Uterus (tissue), 4 donors: ENCODE measurements at places on chromosomes 3 and 15.

GRCh38 chr3:146626403-146627122 lies 21.4 kb upstream of the PLSCR5 start:
- DNase-seq = no peak

DNA sequence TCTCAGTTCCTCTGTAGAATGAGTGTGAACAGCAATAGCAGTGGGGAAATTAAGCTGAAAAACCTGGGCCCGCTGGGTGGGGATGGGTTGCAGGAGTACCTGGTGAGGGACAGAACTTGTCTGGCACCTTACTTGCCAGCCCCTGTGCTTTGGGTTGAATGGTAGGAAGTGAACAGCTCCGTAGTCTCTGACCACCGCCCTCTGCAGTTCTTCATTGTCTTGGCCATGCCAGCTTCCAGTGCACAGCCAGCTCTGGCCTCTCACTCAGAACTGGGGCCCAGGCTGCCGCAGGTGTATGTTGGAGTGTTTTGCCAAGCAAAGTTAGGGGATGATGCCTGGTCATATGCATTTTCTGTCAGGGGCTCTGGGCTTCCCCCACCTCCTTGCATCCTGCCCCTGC lies 14.0 kb upstream of the CHST14 start:
- no peak for DNase-seq

DNA sequence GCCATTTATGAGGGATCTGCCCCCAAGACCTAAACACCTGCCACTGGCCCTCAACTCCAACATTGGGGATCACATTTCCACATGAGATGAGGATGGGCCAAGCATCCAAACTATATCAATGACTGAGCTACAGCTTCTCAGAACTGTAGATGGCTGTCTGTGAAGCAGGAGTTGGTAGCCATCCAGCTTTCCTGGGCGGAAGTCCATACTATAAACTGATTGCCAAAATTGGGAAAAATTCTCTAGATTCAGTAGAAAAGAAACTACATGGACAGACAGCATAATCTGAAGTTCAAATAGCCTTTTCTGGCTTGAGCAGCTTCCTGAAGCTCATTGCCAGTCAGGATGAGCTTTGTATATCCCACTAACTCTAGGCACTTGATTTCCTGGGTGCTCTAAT lies 214.7 kb upstream of the ZBTB20 start:
- DNase-seq = no peak

DNA sequence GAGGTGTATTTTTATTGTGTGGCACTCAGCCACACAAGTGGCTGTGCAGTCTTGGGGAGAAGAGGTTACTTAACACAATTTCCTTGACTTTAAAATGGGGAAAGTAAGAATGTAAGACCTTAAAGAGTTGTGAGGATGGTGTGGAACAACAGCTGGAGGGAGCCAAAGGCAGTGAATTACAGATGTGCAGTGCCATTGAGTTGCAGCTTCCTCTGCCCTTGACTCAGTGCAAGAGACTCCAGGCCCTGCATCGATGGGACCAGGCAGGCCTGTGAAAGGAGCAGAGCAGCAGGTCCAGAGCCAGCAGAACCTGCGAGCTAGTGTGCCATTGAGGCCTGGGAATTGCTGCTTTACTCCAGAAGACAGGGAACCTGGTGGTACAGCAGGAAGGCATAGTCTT lies 27.2 kb downstream of the EEFSEC start:
- DNase-seq = no peak

DNA sequence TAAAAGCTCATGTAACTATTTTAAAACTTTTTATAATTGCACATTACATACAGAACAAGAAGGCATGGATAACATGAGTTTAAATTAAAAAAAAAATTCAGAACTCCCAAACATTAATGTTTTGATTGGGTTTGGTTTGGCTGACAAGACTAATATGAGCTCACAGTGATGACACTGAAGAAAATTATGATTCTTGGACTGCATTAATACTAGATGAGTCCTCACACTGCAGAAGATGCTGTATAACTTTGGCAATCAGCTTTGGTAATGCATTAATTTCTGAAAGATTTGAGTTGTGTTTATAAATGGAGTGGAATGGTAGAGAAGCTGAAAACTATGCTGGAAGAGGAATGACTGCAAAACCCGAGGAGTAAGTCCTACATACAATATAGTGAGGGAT lies 358.9 kb downstream of the PLCL2 start:
- DNase-seq = no peak

GRCh38 chr3:167886690-167887089 lies 151.2 kb downstream of the SERPINI1 start:
- DNase-seq = no peak

DNA sequence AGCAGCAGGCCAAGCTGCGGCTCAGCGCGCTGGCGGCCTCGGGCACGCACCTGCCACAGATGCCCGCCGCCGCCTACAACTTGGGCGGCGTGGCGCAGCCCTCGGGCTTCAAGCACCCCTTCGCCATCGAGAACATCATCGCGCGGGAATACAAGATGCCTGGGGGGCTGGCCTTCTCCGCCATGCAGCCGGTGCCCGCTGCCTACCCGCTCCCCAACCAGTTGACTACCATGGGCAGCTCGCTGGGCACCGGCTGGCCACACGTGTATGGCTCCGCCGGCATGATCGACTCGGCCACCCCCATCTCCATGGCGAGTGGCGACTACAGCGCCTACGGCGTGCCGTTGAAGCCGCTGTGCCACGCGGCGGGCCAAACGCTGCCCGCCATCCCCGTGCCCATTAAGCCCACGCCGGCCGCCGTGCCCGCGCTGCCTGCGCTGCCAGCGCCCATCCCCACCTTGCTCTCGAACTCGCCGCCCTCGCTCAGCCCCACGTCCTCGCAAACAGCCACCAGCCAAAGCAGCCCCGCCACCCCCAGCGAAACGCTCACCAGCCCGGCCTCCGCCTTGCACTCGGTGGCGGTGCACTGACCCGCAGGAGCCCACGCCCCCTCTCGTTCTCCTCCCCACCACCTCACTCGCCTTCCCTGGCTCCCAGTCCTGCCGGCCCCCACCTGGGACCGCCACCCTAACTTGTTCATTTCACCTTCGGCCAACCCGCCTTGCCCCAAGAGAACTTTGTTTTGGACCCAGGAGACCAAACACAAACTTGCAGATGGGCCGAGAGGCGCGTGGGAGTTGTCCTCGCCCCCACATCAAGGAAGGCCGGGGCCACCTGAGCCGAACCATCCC lies 1.5 kb downstream of the FOXB1 start:
- no peak for DNase-seq

DNA sequence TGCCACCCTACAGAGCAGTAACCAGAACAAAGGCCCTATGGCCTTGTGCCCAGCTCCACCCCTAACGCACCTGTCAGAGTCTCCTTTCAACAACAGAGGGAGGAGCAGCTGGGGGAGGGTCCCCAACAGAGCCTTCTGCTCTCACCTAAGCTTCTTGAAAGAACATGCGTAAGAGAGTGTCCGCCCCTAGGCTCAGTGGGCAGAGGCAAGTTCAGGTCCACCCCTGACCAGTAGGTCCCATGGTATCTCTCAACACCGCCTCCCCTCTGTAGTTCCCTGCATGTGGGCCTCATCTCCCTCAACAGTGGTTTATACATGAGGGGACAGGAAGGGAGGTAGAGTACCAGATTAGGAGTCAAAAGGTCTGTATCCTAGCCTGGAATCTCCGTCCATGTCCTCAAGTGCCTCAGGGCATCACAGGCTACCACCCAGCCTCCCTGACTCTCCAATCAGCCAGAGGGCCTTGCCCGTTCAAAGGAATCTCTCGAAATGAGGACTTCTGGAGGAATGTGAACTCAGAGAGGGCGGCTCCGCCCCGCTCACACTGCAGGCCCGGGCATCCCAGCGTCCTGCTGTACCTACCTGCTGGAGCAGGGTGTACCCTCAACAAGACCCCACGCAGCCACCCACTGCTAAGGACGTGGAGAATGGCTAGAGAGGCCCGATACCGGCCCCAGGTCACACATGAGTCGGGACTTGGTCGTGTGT lies 680 bp downstream of the POC1A start:
- no peak for DNase-seq

DNA sequence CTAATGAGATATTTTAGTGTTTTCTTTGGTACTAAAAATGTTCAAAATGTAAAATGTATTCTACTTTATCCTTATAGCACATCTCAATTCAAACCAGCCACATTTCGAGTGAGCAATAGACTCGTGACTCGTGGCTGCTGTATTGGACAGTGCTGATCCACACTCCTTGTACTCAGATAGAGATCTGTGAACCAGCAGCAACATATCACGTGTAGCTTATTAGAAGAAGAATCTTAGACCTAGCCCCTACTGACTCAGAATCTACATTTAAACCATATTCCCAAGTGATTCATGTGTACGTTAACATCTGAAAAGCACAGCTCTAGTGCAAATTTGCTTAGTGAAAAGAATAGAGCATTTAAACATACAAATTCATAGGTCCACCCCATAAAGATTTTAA lies 130.9 kb downstream of the IL1RAP start:
- no peak for DNase-seq

DNA sequence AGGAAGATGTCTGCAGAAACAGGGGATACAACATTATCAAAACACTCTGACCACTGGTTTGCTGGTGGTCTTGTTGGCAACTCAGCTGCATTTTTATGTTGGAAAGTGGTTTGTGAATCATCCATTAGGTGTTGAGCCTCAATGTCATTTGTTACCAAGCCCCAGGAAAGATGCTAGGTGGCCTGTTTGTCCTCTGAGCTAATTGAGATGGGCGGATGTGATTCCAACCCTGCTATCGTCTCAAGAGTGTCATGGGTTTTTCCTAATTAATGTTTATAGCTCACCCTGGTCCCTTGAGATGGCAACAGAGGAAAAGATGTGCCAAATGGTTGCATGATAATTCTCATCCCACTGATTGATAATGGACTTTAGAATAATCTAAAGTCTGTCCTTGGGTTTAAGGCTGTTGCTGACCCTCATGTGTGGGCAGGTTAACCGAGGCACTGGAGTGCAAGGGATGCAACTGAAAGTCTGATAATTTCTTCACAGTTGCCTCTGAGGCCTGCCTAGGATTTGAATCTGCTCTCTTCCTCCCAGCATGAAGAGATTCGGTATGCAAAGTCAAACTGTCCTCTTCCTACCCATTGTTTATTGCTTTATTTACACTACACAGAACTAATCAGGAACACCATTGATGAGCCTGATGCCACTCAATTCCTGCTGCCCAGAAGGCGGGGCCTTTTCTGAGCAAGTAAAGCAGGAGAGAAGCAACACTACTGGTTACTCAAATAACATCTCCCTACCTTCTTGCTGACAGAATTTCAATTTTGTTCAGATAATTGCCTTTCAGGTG lies 166.2 kb upstream of the TBC1D5 start:
- no peak for DNase-seq

DNA sequence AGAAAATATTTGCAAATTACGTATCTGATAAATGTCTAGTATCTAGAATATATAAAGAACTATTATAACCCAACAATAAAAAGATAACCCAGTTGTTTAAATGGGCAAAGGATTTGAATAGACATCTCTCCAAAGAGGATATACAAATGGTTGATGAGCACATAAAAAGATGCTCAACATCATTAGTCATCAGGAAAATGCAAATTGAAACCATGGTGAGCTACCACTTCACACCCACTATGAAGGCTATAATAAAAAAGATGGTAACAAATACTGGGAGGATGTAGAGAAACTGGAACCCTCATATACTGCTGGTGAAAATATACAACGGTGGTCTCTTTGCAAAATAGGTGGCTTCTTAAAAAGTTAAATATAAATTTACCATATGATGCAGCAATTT lies 28.0 kb downstream of the RAD51 start:
- DNase-seq = no peak

GRCh38 chr3:16174976-16175901 lies 759 bp downstream of the GALNT15 start:
- no peak for DNase-seq

- no peak for DNase-seq
Observed at GRCh38 chr15:47265686-47266085, 451.6 kb upstream of the SEMA6D start.

DNA sequence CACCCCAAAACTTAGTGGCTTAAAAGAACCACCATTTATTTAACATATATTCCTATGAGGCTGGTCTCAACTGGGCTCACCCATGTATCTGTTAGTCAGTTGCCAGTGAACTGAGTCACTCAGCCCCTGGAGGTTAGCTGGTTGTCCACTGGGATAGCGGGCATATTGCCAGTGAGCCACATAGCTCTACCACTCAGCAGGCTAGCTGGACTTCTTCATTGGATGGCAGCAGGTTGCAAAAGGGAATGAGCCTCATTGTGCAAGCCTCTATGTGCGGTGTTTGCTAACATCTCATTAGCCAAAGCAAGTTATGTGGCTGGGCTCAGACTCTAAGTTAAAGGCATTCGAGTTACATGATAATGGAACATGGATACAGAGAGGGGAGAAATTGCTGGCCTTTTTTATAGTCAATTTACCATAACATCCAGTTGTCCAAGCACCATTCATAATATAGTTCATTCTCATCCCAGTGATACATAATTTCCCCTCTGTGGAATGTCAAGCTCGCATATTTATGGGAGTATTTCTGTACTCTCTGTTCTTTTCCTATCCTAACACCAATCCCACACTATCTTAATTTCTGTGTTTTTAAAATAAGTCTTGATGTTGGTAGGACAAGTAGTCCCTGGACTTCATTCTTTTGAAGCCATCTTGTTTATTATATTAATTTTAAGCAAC lies 8.7 kb downstream of the BTD start:
- no peak for DNase-seq

DNA sequence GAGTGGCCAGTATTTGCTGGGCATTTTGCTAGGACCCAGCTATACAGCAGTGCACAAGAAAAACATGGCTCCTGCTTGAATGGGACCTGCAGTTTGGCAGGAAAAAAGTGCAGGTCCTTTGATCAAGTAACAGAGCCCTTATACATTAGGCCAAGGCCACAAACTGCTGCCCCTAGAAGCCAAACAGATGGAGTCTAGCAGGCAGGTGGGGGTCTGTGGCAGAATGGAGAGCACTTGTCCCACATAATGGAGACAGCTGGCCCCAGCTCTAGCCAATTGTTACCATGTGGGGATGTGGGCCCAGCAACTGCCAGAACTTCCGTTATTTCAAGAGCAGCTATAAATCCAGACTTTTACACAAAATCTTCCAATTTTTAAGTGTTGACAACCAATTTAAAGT lies 79.3 kb downstream of the SHQ1 start:
- DNase-seq = no peak

DNA sequence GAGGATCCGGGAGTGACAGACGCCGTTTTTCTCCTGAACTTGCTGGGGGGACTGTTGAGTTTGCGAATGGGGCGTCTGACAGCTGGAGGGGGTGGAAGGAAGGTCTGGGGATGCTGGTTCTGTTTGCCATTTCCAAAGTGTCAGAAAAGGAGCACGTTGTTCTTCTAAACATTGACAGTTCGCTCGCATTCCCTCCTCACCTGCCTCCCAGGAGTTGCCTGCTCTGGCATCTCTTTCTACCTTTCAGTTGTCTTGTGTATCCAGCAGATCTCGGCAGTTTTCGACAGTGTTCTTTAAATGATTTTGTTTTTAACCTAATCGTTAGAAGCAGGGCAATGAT lies 829 bp downstream of the SELENOT start:
- no peak for DNase-seq

- no peak for DNase-seq
Observed at GRCh38 chr3:69326855-69327300, 59.0 kb downstream of the FRMD4B start.
